ENCODE measurements at places on chromosomes 13 and 19. TPM values are rescaled to one million over a fixed set of nuclear protein-coding genes. Genes with fewer than 3 reads are reported as not detected.

SYCN gene
- total RNA-seq: not detected

PGLYRP1 gene
- total RNA-seq: not detected

FCGBP gene
- 8.6 TPM for total RNA-seq

- H3K4me1 ChIP-seq: no peaks in the 10 kb centered on the region
- no peak for DNase-seq
- no peak overlapping the region for H3K4me3 ChIP-seq
- H3K27ac ChIP-seq: no peak overlapping the region
Measured at GRCh38 chr19:35851213-35852028, 883 bp downstream of the NPHS1 start.

DNA sequence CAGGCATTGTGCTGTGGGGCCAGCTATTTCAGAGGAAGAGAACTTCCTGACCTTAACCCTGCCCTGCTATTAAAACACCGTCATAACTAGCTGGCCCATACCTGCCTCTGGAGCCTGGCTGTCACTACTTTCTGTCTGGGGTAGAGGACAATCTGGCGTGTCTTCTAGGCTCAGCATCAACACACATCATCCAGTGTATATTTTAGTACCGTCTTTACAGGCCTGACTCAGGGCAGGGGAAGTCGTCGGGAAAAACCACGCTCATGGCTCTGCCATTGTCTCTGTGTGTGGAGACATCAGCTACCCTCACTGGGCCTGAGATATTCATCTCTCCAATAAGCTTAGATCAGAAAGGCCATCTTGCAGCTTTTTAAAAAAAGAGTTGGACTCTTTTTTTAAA is 151.1 kb downstream of the KATNAL1 start:
- no peaks in the 10 kb centered on the region for H3K27me3 ChIP-seq
- no peaks in the 10 kb centered on the region for H3K36me3 ChIP-seq
- no peak overlapping the region for H3K27ac ChIP-seq
- no peak overlapping the region for H3K4me3 ChIP-seq
- no peaks in the 10 kb centered on the region for H3K4me1 ChIP-seq
- DNase-seq: no peak

GRCh38 chr13:107669391-107669993 is 545.8 kb downstream of the LIG4 start:
- no peak for DNase-seq
- no peaks in the 10 kb centered on the region for H3K36me3 ChIP-seq
- no peaks in the 10 kb centered on the region for H3K4me1 ChIP-seq
- H3K27me3 ChIP-seq: no peaks in the 10 kb centered on the region
- H3K4me3 ChIP-seq: no peak overlapping the region
- H3K27ac ChIP-seq: no peak overlapping the region

DNA sequence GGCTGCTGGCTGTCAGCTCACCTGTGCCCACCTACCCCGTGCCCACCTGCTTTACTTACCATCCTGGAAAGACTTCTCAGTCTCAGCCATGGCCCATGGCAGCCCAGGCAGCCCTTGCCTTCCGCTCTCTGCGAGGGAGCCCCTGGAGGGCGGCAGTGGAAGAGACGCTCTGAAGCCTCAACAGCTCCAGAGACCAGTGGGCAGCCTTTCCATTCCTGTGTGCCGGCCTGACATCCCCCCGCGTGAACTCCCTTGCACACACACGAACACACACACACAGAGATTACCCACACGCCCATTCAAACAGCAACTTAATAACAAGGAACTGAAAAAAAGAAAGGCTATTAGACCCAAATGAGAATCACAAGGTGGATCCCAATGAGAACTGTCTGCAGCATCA is 14.2 kb upstream of the RASA3 start:
- H3K4me1 ChIP-seq: peaks cover 13% of the 10 kb centered on the region
- H3K4me3 ChIP-seq: no peak overlapping the region
- DNase-seq: peak; percentile 40
- H3K27me3 ChIP-seq: no peaks in the 10 kb centered on the region

DNA sequence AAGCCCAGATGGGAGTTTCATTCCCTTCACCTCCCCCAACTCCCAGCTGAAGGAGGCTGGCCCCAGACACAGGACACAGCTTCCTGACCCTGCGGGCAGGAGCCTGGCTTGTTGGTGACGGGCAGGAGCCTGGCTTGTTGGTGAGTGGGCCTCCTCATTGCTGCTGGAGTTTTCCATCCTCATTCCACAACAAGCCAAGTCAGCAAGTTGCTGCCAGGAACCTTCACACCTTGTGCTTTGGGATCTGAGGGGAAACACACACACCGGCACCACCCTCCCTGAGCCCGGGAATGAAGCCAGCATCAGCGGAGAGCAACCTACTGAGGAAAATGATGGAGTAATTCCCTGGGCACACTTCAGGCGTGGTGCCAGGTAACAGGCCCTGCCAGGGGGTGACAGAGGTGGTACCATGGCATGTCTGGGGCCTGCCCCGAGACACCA is 74.9 kb downstream of the ALOX5AP start:
- H3K4me1 ChIP-seq: peaks cover 3% of the 10 kb centered on the region
- DNase-seq: no peak
- H3K27ac ChIP-seq: no peak overlapping the region
- no peak overlapping the region for H3K4me3 ChIP-seq
- H3K27me3 ChIP-seq: no peaks in the 10 kb centered on the region
- no peaks in the 10 kb centered on the region for H3K36me3 ChIP-seq

GRCh38 chr13:108433976-108434755 is 164.6 kb downstream of the TNFSF13B start:
- no peaks in the 10 kb centered on the region for H3K36me3 ChIP-seq
- no peaks in the 10 kb centered on the region for H3K27me3 ChIP-seq
- no peaks in the 10 kb centered on the region for H3K4me1 ChIP-seq
- no peak overlapping the region for H3K27ac ChIP-seq
- no peak overlapping the region for H3K4me3 ChIP-seq

- H3K27ac ChIP-seq: no peak overlapping the region
- H3K4me3 ChIP-seq: no peak overlapping the region
Measured at GRCh38 chr19:31499281-31500196, 150.3 kb upstream of the TSHZ3 start.

Measured in psoas muscle (tissue), 8 donors.